ENCODE measurements at places on chromosomes 2 and 18.

DNA sequence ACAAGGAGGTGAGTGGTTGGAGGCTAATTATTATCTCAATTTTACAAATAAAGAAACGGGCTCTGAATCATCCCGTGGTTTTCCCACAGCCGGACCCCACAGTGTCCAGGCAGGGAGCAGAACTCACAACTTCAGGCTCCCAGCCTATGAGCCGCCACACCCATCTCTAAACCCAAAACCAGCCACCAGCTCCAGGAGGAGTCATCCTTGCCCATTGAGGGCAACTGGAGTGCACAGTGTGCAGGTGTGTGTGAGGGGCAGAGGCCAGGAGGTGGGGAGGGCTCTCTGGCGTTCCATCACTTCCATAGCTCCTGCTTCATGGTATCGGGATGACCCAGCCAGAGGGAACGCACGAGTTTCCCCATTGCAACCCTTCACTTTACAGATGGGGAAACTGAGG, 144.5 kb downstream of the CYP26B1 start:
- DNase-seq = no peak

DNA sequence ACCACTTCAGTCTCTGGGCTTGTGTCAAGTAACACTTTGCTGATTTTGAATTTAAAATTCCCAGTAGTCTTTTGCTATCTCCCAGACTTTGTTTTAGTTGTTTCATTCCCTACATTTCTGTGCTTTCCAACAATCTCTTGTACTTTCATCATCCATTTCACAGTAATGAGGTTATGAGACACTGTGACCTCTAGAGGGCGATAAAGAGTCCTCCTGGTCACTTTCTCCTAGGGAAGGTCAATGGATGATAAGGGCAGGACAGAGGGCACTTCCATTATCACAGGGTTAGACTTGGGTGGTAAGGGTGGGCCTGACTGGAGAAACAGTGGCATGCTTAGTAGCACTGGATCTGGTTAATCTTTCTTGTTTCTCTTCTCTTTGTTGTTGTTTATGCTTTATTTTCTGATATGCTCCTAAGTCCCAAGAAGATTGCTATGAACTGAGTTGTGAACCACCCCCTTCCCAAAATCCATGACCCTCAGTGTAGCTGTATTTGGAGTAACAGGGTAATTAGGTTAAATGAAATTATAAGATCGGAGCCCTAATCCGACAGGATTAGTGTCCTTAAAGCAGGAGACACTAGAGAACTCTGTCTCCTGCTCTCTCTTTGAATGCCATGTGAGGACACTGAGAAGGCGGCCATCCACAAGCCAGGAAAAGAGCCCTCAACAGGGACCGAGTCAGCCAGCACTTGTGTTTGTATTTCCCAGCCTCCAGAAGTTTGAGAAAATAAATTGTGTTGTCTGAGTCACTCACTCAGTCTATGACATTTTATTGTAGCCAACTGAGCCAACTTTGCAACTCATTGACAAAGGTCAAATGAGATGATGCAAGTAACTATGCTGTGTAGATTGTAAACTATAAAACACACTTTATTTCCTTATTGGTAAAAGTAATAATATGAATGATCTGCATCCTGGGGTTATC, 779.2 kb downstream of the CNTNAP5 start:
- DNase-seq = no peak

- DNase-seq = no peak
Measured at GRCh38 chr2:69054431-69054830, 41.5 kb downstream of the ANTXR1 start.

DNA sequence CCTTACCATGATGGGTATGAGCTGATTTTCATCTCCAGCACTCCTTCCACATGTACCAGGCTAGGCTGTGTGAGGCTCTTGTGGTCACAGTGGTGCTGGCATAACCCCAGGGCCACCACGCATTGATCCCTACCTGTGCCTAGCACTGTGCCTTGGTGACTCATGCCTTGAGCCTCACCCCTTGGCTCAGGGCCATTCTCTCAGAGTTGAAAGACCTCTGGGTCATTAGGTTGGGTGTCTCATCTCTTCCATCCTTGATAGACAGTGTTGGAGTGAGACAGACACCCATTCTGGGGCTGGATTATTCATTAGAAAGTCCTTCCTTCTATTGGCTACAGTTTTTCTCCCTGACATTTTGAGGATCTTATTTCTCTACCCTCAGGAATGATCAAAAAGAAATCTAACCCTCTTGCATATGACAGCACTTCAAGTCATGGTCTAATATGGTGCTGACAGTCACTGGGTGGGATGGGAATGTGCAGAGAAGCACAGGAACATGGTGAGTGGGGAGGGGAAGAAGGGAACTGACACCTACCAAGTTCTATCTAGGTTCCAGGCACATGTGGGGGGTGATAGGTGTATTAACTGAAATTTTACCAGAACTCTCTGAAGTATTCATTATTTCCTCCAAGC, 41.3 kb downstream of the DYSF start:
- no peak for DNase-seq

GRCh38 chr2:9547262-9547991, 8.2 kb downstream of the ADAM17 start:
- DNase-seq = no peak

- DNase-seq = no peak
Measured at GRCh38 chr2:100067784-100068183, 74.6 kb downstream of the AFF3 start.

- no peak for DNase-seq
Measured at GRCh38 chr2:86790134-86790675, 508 bp downstream of the CD8A start.

DNA sequence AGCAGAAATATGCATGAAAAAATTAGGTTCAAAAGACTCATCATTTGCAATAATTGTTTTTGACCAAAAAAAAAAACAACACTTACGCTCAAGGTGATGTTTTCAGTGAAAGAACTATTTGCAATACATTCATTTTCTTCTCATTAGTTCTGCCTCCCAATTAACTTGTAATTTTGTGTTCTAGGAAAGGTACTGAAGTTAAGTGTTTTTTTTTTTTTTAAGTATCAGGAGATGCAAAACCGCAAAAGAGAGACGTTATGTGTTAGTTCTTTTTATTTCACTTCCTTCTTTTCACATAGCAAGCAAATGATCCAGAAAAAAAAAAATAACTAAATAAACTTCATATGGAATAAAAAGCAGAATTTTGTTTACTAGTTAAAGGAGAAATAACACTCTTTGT, 735.2 kb upstream of the GCFC2 start:
- DNase-seq = no peak

DNA sequence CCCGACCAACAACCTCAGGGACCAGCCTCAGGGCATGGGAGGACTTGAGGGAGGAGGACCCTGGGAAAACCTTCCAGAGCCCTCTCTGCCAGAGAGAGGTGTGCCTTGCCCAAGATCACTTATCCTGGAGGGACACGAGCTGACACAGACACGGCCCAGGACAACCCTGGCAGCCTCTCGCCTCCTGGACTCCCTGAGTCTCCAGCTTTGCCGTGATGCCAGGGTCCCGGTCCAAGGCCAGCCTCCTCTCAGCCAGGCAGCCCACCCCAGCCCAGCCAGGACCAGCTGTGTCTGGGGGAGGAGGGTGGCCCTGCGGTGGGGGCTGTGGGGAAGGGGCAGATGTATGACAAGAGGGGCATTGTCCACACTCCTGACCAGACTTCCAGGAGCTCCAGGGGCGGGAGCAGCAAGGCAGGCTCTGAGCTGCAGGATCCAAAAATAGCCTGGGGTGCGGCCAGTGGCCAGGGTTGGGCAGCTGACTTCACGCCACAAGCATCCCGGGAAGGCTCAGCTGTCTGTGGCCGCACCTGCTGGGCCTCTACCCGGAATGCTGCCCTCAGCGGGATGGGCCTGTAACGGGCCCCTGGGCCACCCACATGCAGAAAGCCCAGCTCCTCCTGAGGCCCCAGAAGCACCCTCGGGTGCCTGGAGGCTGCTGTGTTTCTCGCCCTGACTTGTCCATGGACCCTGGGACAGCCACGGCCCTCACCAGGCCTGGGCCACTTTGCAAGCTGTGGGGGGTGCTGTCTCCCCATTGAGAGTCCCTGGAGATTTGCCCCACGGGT, 65.5 kb upstream of the GPC1 start:
- DNase-seq = peak; percentile 98

DNA sequence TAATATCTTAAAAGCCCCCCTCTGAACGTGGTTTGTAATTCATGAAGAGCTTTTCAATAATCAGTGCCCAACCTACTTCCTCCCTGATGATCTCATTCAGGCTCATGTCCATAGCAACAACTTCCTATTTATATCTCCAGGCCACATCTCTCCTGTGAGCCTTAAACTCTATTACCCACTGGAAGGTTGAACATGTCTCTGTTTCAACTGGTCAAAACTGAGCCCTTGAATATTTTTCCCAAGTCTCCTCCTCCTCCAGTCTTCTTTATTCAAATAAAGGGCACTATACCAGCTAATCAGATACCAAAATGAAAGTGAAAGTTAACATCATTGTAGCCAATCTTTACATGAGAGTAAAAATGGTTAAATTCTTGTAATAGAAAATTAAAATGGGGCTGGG, 63.7 kb upstream of the ITGA4 start:
- no peak for DNase-seq

DNA sequence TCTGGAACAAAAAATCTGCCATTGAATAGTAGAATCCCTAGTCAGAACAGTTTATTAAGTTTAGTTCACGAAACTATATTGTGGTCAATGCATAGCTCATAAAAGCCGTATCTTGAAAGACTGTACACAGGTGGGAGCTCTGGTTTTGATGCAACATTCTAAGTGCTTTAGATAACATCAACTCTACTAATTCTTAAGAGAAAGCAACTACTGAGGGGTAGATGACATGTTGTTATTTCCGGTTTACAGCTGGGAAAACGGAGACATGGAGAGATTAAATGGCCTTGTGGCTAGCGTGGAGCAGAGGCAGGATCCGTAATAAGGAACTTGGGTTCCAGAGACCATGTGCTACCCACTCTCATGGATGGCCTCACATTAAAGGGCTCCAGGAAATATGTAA, 4.2 kb upstream of the ITGA6 start:
- no peak for DNase-seq

- no peak for DNase-seq
Measured at GRCh38 chr2:125867908-125868307, 788.0 kb upstream of the GYPC start.

DNA sequence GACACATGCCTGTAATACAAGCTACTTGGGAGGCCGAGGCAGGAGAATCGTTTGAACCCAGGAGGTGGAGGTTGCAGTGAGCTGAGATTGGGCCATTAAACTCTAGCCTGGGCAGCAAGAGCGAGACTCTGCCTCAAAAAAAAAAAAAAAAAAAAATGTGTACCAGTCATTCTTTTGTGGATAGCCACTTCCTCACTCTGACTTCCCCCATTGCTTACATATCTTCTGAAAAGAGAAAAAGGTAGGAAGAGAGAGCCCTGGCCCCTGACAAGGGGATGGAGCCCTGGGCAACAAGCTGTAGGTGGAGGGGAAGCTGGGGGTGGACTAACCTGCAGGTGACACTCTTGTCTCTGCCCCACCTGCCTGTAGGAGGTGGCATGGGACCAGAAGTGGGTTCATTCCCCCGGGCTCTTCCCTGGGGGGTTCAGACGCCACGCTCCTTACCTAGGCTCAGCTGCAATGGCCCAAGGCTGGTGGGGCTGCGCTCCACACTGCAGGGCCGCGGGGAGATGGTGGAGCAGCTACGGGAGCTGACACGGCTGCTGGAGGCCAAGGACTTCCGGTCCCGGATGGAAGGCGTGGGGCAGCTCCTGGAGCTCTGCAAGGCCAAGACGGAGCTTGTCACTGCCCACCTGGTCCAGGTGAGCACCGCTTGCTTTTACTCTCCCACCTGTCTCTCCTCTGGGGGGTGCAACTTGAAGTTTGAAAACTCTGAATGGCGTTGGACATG, 39.1 kb downstream of the PCARE start:
- no peak for DNase-seq

- DNase-seq = no peak
Measured at GRCh38 chr2:109147405-109147804, 18.4 kb downstream of the SH3RF3 start.

DNA sequence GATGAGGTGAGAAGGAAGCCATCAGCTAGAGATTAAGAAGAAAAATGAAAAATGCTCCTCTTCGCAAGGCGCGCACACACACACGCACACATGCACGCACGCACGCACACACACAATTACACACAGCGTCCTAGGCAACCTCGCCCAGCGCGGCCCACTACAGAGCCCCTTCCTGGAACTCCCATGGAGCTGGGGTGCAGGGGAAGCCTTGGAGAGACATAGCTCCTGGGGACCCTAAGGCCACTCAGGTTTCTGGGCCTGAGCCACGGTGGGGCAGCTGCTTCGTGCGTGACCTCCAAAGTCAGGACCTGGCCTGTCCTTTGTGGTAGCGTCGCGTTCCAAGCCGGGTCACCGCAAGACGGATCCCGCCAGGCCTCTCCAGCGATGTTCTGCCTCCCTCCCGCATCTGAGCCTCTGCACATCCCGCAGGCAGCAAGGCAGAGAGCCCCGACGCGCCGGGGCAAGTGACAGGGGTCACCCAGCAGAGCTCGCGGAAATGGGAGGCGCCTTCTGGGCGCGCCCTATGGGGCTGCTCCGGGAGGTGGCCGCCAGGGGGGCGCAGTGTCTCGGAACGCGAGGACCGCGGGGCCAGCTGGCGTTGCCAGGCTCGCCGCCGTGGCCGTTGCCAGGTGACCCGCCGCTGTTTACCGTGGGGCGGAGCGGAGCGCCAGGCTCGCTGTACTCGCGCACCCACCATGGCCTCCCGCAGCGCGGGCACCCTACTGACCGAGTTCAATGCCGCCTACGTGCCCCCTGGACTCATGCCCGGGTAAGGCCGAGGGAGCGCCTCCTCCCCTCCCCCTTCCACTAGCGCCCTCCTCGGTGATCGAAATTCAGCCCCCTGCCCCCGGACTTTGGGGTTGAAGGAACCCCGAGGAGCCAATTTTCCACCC, 79.0 kb downstream of the CIB4 start:
- peak; percentile 60 for DNase-seq

DNA sequence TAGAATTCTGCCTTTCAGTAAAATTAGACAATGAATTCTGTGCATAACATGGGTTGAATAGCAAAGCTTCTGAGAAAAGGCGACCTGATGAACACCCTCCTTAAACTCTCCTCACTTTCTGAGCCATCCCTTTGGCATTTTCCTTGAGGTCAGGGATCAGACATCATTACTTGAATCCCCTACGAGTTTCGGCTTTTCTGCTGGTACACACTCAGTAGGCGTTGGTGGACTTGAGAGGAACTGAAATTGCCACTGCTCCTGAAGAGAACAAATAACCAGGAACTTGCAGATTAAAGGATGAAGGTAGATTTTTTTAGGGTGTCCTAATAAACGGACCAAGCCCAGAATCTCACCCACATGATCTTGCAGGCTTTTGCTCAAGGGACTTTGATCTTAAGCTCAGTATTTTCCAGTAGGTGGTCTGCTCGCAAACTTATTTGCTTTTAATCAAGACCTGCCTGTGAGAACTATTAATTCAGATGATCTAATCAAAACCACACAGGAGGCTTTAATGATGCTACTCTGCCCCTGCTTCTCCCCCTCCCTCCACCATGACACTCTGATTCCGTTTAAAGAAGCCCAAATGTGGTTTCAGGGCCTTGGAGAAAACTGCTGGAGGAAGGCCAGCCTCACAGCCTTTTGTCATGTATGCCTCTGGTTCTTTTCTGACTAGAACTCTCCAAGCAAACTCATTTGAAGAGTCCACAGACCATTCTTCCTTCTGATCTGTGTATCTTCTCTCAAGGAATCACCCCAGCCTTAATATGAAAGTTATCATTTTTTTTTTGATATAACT, 124.9 kb downstream of the PRKCE start:
- DNase-seq = peak; percentile 31

Measured in SJSA1 (cell line).